ENCODE measurements at places on chromosomes 2 and 18. TPM values are rescaled to one million over a fixed set of nuclear protein-coding genes. Genes with fewer than 3 reads are reported as not detected.

Gene MYO5B
- 0.21 TPM for total RNA-seq

Gene ITGB1BP1
- 25.4 TPM for total RNA-seq

Gene LIMS4
- 21.2 TPM for total RNA-seq

Gene DCDC2C
- total RNA-seq = 2.4 TPM

Gene CDH2
- 22.8 TPM for total RNA-seq

Gene PLCD4
- 1.9 TPM for total RNA-seq

Gene PTPRN
- total RNA-seq = not detected

Gene CHRND
- not detected for total RNA-seq

- H3K27me3 ChIP-seq = no peaks in the 10 kb centered on the region
- no peak for DNase-seq
- H3K4me3 ChIP-seq = no peak overlapping the region
- H3K36me3 ChIP-seq = no peaks in the 10 kb centered on the region
- no peaks in the 10 kb centered on the region for H3K4me1 ChIP-seq
- H3K27ac ChIP-seq = no peak overlapping the region
Observed at GRCh38 chr2:205428811-205429210, 253.5 kb upstream of the NRP2 start.

DNA sequence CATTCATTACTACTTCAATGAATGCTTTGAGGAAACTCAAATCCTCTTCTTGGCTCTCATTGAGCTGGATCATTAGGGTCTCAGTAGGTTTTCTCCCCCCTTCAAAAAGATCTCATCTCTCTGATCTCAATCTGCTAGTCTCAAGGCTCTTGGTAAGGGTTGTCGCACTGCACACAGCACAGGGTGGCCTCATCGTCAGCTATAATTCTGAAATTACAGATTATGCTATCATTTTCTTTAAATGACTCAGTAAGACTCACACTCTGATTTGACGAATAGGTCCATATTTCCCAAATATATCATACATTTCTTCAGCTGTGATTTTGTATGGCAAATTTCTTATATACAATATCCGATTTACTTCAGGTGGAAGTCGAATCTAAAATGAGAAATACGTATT, 2.3 kb downstream of the SF3B6 start:
- no peak for DNase-seq
- peaks cover 2% of the 10 kb centered on the region for H3K4me1 ChIP-seq
- no peak overlapping the region for H3K27ac ChIP-seq
- H3K27me3 ChIP-seq = no peaks in the 10 kb centered on the region
- no peak overlapping the region for H3K4me3 ChIP-seq

- DNase-seq = no peak
- no peaks in the 10 kb centered on the region for H3K27me3 ChIP-seq
- H3K4me3 ChIP-seq = no peak overlapping the region
- no peak overlapping the region for H3K27ac ChIP-seq
Observed at GRCh38 chr2:24571828-24572442, 80.9 kb downstream of the NCOA1 start.

DNA sequence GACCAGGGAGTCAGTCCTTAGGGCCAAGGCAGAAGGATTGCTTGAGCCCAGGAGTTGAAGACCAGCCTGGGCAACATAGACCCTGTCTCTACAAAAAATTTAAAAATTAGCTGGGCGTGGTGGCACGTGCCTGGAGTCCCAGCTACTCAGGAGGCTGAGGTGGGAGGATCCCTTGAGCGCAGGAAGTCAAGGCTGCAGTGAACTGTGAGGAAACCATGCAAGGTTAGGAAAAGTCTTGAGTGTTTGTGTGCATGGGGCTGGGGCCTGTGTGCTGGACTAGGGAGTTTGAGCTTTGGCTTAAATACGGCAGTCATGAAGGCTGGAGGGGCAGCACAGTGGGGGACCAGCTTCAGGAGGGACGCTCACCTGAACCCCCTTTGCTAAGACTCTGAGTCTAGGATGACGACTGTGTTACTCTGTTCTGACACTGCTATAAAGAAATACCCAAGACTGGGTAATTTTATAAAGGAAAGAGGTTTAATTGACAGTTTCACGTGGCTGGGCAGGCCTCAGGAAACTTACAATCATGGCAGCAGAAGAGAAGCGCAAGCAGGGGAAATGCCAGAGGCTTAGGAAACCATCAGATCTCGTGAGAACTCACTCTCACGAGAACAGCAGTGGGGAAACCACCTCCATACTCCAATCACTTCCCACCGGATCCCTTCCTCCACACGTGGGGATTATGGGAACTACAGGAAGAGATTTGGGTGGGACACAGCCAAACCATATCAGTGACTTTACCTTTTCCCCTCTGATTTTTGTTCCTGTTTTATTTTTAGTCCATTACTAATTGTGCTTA, 39.4 kb downstream of the GORASP2 start:
- no peak overlapping the region for H3K27ac ChIP-seq
- peaks cover 5% of the 10 kb centered on the region for H3K4me1 ChIP-seq
- H3K36me3 ChIP-seq = peaks cover 36% of the 10 kb centered on the region

- H3K4me3 ChIP-seq = no peak overlapping the region
- no peaks in the 10 kb centered on the region for H3K4me1 ChIP-seq
- H3K36me3 ChIP-seq = no peaks in the 10 kb centered on the region
- H3K27me3 ChIP-seq = no peaks in the 10 kb centered on the region
- DNase-seq = no peak
Observed at GRCh38 chr2:224319750-224320149, 82.2 kb downstream of the FAM124B start.

DNA sequence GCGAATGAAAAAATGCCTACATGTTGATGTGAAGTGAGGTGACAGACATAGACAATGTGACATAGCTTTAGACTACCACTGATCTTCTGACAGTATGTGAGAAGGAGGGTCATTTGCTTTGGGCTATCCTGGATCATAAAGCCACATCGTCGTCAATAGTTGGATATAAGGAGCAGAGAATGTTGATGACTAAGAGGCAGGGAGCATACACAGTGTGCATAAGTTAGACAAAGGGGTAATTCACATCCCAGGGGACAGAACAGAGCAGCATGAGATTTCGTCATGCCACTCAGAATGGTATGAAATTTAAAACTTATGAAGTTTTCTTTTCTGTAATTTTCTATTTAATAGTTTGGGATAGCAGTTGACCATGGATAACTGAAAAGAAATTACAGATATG, 403.2 kb downstream of the DSC3 start:
- no peak overlapping the region for H3K27ac ChIP-seq
- H3K36me3 ChIP-seq = no peaks in the 10 kb centered on the region
- H3K4me3 ChIP-seq = no peak overlapping the region
- no peak for DNase-seq
- H3K27me3 ChIP-seq = no peaks in the 10 kb centered on the region
- H3K4me1 ChIP-seq = no peaks in the 10 kb centered on the region

- H3K27me3 ChIP-seq = no peaks in the 10 kb centered on the region
- no peaks in the 10 kb centered on the region for H3K4me1 ChIP-seq
- no peaks in the 10 kb centered on the region for H3K36me3 ChIP-seq
- no peak for DNase-seq
Observed at GRCh38 chr2:76415821-76416220, 705.1 kb upstream of the GCFC2 start.

DNA sequence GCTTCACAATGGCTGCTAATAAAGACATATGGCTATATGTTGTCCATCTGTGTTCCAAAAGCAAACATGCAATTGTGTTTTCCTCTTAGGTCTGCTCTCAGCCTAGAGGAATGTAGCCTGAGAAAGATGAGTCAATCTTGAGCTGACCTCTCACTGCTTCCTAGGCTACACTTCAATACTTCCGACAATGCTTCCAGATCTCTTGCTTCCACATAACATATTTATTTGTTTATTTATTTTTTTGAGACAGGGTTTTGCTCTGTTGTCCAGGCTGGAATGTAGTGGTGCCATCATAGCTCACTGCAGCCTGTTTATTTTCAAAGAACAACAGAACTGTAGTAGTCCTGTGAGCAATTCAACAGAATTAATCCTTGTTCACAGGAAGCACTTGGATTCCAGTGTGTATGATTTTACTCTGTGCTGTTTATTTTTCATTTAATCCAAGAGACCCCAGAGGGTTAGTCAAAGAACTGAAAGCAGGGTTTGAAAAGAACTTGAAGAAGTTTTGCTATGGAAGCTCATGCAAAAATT, 437.9 kb downstream of the TXNL1 start:
- no peak for DNase-seq
- H3K36me3 ChIP-seq = no peaks in the 10 kb centered on the region
- H3K27ac ChIP-seq = no peak overlapping the region

- H3K4me1 ChIP-seq = no peaks in the 10 kb centered on the region
- no peak overlapping the region for H3K4me3 ChIP-seq
- no peaks in the 10 kb centered on the region for H3K27me3 ChIP-seq
Observed at GRCh38 chr18:50642439-50642838, 82.6 kb downstream of the MAPK4 start.

GRCh38 chr2:241658296-241658695, 20.8 kb downstream of the ATG4B start:
- H3K4me3 ChIP-seq = no peak overlapping the region
- H3K4me1 ChIP-seq = no peaks in the 10 kb centered on the region

DNA sequence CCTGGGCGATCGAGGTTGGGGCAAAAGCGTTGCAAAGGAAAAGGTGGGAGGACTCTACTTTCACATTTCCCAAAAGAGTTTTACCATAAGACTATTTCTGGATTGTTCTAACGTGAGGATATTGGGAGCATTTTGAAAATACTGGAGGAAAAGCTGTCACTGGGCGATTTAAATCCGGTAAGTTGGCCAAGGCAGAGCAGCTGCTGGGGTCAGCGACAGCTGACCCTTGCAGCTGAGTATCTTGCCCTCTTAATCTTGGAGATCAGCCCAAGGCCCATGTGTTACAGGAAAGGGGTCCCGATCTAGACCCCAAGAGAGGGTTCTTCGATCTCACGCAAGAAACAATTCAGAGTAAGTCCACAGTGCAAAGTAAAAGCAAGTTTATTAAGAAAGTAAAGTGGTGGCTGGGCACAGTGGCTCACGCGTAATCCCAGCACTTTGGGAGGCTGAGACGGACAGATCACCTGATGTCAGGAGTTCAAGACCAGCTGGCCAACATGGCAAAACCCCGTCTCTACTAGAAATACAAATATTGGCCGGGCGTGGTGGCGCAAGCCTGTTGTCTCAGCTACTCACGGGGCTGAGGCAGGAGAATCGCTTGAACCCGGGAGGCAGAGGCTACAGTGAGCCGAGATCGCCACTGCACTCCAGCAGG, 964 bp upstream of the ST3GAL5 start:
- no peaks in the 10 kb centered on the region for H3K36me3 ChIP-seq
- H3K27ac ChIP-seq = peak overlapping the region; percentile 88
- DNase-seq = no peak

- peak; percentile 76 for DNase-seq
- H3K27ac ChIP-seq = peak overlapping the region; percentile 100
- H3K36me3 ChIP-seq = no peaks in the 10 kb centered on the region
- H3K4me3 ChIP-seq = peak overlapping the region; percentile 100
- no peaks in the 10 kb centered on the region for H3K4me1 ChIP-seq
Observed at GRCh38 chr2:11343650-11344341, 640 bp downstream of the ROCK2 start.

DNA sequence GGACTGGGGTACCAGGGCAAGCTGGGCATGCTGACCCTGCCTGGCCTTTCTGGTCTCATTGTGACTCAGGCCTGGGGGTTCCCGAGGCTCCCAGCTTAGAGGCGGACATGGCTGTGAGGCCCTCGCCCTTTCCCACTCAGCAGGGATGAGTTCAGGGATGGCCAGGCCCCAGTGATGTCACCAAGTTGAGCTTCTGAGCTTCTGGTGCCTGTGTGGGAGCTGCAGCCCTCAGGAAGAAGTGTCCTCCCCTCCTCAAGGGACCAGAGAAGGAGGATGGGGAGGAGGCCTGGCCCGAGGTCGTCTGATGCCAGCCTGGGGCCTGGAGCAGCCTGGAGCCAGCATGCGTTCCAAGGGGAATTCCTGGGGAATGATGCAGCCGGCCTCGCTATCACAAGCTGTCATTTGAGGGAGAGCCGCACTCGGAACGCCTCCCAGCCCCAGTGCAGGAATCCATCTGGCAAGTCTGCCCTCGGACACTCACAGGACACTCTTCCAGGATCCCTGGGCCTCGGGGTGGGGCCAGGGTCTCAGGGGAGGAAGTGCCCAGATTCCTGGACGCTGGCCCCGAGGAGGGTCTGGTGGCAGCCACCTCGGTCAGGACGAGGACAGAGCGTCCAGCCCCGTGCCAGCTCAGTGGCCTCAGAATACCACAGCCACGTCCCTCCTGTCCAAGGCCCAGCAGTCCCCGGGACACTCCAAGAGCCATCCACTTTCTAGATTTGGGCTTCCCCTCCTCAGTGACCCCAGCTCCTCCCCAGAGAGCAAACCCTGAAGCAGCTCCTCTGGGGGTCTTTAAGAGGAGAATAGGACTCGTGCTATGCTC, 61.2 kb upstream of the GPC1 start:
- H3K27ac ChIP-seq = peak overlapping the region; percentile 87
- no peak for DNase-seq
- H3K27me3 ChIP-seq = no peaks in the 10 kb centered on the region
- H3K4me1 ChIP-seq = peaks cover 8% of the 10 kb centered on the region
- H3K4me3 ChIP-seq = no peak overlapping the region

DNA sequence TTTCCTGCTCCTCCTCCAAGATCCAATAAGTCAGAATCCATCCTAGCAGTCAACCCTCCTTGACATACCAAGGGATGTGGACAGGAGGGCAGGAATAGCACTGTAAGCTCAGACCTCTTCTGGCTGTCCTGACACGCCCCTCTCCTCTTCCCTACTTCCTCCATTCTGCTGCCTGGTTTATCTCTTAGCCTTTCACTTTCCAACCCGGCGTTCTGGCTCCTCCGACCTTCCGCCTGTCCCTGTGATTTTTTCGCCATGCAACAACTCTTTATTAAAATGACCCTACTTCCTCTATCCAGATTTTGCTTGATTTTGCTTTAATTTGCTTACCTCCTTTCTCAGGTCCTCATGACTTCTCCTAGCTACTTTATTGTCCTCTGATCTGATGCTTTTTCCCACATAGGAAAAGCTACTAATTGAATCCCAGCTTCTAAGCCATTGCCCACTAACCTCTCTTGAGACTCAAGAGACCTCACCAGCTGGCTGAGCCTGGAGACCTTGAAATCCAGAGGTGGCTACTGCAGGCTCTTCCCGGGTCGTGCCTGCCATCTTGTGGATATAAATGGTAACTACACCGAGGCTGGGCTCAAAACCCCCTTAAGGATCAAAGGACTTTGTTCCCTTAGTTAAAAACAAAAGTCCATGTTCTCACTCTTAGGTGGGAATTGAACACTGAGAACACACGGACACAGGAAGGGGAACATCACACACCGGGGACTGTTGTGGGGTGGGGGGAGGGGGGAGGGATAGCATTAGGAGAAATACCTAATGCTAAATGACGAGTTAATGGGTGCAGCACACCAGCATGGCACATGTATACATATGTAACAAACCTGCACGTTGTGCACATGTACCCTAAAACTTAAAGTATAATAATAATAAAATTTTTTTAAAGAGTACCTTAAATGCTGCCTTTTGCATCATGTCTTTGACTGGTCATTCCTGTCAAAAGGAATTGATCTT, 139.4 kb downstream of the AKAIN1 start:
- H3K4me3 ChIP-seq = no peak overlapping the region
- H3K27ac ChIP-seq = no peak overlapping the region
- DNase-seq = no peak
- H3K36me3 ChIP-seq = no peaks in the 10 kb centered on the region
- H3K27me3 ChIP-seq = no peaks in the 10 kb centered on the region

- no peaks in the 10 kb centered on the region for H3K4me1 ChIP-seq
- H3K4me3 ChIP-seq = peak within 1 kb of the TSS; percentile 96
- H3K36me3 ChIP-seq = no peaks in the 10 kb centered on the region
- no peaks in the 10 kb centered on the region for H3K27me3 ChIP-seq
- peak; percentile 15 for DNase-seq
- peak within 1 kb of the TSS; percentile 90 for H3K27ac ChIP-seq
Observed at GRCh38 chr2:178193823-178194599, at the start of gene OSBPL6. TSS of gene OSBPL6 (plus strand) at chr2:178194512. CDS start at chr2:178306185, 111,673 bp downstream.

Measured in ascending aorta (tissue), 2 donors.